ENCODE measurements at places on chromosomes 13 and 19. TPM values are rescaled to one million over a fixed set of nuclear protein-coding genes. Genes with fewer than 3 reads are reported as not detected.

Gene TGDS
- total RNA-seq = 19.0 TPM

Gene TBXA2R
- total RNA-seq = 0.31 TPM

Gene KLK10
- not detected for total RNA-seq

Gene KCNJ14
- total RNA-seq = 1.2 TPM

Gene ATP11A
- total RNA-seq = 38.7 TPM

GRCh38 chr19:4379383-4380253, 20.7 kb downstream of the SH3GL1 start:
- no peaks in the 10 kb centered on the region for H3K36me3 ChIP-seq
- peaks cover 58% of the 10 kb centered on the region for H3K4me1 ChIP-seq
- peak overlapping the region; percentile 74 for H3K4me3 ChIP-seq
- peak overlapping the region; percentile 92 for H3K27ac ChIP-seq
- peak; percentile 61 for DNase-seq
- no peaks in the 10 kb centered on the region for H3K27me3 ChIP-seq

- peak; percentile 52 for DNase-seq
- H3K36me3 ChIP-seq = peaks cover 44% of the 10 kb centered on the region
- H3K27ac ChIP-seq = no peak overlapping the region
- no peaks in the 10 kb centered on the region for H3K27me3 ChIP-seq
- peaks cover 8% of the 10 kb centered on the region for H3K4me1 ChIP-seq
Observed at GRCh38 chr19:17775245-17775927, 19.6 kb upstream of the B3GNT3 start.

- peak; percentile 76 for DNase-seq
- H3K27ac ChIP-seq = no peak overlapping the region
- peak overlapping the region; percentile 90 for H3K4me3 ChIP-seq
- H3K36me3 ChIP-seq = no peaks in the 10 kb centered on the region
- H3K27me3 ChIP-seq = no peaks in the 10 kb centered on the region
- peaks cover 28% of the 10 kb centered on the region for H3K4me1 ChIP-seq
Observed at GRCh38 chr13:46551410-46552302, 1.3 kb upstream of the LRCH1 start.

- no peak overlapping the region for H3K27ac ChIP-seq
- DNase-seq = peak; percentile 94
- H3K27me3 ChIP-seq = peaks cover 9% of the 10 kb centered on the region
Observed at GRCh38 chr19:1239796-1240737, 1.5 kb upstream of the ATP5F1D start.

- peaks cover 9% of the 10 kb centered on the region for H3K4me1 ChIP-seq
- H3K4me3 ChIP-seq = no peak overlapping the region
- H3K27ac ChIP-seq = no peak overlapping the region
- DNase-seq = no peak
- no peaks in the 10 kb centered on the region for H3K27me3 ChIP-seq
Observed at GRCh38 chr19:43455321-43456113, 9.9 kb downstream of the LYPD3 start.

DNA sequence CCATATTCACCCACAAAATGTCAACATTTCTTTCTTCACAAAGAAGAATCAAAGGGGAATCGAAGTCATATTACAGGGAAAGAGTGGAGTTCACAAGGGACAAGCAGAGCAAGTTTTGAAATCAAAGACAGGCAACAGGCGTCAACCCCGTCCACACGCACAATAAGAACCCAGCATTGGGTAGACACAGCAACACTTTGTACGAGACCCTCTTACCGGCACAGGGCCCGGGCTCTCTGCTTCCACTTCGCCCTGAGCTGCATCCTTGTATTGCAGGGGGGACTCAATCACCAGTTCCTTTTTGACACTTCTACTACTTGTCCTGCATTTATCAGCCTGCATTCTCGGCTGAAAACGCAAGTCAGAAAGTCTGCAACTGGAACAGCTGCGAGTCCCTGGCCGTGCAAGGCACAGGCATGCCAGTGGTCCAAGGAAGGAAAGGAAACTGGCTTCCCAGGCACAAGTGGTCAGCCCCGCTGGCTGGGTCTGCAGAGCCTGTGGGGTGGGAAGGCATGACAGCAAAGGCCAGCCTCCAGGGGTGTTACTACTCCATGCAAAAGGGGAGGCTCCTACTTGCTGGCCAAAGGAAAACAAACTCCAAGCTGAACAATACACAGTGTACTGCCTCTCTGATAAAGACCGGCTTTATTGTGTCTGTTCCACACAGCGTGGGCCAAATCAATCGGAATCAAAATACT, at the start of gene DOCK9:
DOCK9 (minus strand) TSS at position 497 of the 698 bp plus-strand sequence; CDS start at position 342, 155 bp downstream.
- no peak within 1 kb of the TSS for H3K4me3 ChIP-seq
- no peak for DNase-seq
- peaks cover 65% of the 10 kb centered on the region for H3K4me1 ChIP-seq

DNA sequence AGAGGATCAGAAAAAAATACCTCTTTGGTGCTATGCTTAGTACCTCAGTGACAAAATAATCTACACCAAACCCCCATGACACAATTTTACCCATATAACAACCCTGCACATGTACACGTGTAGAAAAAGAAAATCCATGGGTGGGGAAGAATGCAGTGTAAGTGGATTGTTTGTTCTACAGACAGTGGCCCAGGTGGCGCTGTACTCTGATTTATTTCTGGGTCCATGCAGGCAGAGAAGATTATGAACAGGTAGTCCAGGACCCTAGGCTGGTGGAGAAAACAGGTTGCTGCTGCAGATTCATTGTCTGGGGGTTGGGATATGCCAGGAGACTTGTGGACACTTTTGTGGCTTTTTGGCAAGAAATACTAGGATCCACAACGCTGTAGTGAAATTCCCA, 9.1 kb downstream of the ZNF100 start:
- no peaks in the 10 kb centered on the region for H3K27me3 ChIP-seq
- peaks cover 74% of the 10 kb centered on the region for H3K36me3 ChIP-seq
- H3K4me3 ChIP-seq = no peak overlapping the region
- DNase-seq = no peak
- H3K4me1 ChIP-seq = peaks cover 18% of the 10 kb centered on the region

GRCh38 chr19:34336781-34337271, 28.2 kb upstream of the GPI start:
- H3K27me3 ChIP-seq = no peaks in the 10 kb centered on the region
- H3K27ac ChIP-seq = no peak overlapping the region
- peaks cover 6% of the 10 kb centered on the region for H3K4me1 ChIP-seq
- peaks cover 6% of the 10 kb centered on the region for H3K36me3 ChIP-seq
- H3K4me3 ChIP-seq = no peak overlapping the region

- H3K36me3 ChIP-seq = no peaks in the 10 kb centered on the region
- H3K4me3 ChIP-seq = no peak overlapping the region
- no peaks in the 10 kb centered on the region for H3K4me1 ChIP-seq
- no peak overlapping the region for H3K27ac ChIP-seq
- DNase-seq = no peak
- no peaks in the 10 kb centered on the region for H3K27me3 ChIP-seq
Observed at GRCh38 chr13:107275945-107276614, 708.1 kb upstream of the ARGLU1 start.

GRCh38 chr19:1051791-1052190, 11.9 kb downstream of the ABCA7 start:
- no peak overlapping the region for H3K4me3 ChIP-seq
- peaks cover 4% of the 10 kb centered on the region for H3K4me1 ChIP-seq
- DNase-seq = no peak

DNA sequence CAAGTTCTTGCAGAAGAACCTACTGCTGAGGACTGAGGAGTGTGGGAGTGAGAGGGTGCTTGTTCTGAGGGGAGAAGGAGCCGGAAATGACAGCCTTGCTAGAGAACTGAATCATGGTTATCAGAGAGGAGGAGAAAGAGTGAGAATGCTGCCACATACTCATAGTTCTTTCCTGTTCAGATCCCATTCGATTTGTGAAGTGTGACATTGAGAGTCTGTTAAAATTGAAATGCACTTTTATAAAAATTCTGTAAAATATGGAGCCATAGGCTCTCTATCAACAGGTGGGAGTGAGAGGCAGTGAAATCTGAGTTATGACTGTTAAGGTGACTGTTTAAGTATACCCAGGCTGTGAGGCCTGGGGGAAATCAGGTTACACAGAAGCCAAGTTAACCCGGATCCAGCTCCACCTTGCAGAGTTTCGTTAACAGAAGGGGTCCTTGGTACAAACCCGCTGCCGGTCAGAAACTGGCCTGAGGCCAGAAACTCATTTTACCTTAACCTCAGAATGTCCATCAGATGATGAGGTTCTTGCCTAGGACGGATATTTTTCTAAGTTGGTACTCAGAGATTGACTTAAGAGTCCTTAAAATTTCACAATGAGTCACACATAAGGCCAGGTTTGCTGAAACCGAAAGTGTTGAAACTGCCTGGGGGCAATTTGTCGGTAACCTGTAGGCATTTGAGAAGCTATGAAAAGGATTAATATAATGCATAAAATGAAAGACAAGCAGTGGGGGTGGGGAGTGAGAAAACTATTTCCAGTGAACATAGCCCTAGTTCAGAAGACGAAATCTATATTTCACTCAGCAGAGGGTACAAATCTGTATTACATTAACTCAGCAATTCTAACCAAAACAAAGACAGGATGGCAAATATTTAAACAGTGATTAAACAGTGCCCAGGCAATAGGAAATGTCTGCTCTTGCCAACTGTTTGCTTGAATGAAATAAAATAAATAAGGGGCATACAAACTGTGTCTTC, 350.5 kb downstream of the KCNRG start:
- peaks cover 4% of the 10 kb centered on the region for H3K36me3 ChIP-seq
- H3K27me3 ChIP-seq = peaks cover 15% of the 10 kb centered on the region
- H3K4me1 ChIP-seq = peaks cover 53% of the 10 kb centered on the region

DNA sequence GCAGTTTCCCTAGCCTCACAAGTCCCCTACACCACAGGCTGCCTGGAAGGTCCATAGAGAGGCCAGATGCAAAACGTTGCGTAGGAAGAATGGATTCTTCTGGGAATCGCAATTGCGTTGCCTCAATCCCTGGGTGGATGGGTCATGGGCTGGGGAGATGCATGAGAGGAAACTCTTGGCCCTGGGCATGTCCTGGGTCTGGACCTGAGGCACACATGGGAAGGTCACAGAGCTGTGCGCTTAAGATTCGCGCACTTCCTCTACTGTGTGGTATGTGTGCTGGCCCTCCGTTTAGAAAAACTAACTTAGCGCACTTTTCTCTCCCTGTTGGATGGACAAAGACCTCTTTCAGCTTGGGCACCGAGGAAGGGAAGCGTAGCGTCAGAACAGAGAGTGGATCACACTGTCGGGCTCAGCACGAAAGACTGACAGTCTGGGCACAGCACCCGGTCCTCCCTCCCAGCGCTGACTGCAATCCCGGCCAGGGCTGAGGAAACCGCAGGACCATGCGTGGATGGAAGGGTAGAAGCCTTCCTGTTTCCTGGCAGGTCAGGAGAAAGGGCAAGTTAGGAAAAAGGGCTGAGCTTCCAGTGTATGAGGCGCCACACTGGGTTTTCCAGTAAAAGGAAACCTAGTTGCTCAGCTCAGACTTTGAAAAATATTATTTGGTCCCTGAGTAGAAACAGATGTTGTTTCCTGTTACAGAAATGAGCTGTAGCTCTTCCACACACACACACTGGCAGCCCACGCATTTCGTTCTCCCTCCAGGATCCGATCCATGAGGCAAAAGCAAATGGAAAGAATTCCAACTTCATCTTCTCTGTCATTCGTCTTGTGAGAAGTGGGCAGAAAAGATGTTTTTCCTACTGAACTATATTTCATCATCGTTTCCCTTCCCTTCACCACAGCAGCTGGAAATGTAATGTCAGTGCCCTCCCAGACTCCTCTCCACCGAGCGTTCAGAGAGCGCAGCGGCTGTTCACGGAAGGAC, 86.0 kb downstream of the ING1 start:
- H3K4me1 ChIP-seq = peaks cover 5% of the 10 kb centered on the region
- no peaks in the 10 kb centered on the region for H3K36me3 ChIP-seq
- no peak for DNase-seq

DNA sequence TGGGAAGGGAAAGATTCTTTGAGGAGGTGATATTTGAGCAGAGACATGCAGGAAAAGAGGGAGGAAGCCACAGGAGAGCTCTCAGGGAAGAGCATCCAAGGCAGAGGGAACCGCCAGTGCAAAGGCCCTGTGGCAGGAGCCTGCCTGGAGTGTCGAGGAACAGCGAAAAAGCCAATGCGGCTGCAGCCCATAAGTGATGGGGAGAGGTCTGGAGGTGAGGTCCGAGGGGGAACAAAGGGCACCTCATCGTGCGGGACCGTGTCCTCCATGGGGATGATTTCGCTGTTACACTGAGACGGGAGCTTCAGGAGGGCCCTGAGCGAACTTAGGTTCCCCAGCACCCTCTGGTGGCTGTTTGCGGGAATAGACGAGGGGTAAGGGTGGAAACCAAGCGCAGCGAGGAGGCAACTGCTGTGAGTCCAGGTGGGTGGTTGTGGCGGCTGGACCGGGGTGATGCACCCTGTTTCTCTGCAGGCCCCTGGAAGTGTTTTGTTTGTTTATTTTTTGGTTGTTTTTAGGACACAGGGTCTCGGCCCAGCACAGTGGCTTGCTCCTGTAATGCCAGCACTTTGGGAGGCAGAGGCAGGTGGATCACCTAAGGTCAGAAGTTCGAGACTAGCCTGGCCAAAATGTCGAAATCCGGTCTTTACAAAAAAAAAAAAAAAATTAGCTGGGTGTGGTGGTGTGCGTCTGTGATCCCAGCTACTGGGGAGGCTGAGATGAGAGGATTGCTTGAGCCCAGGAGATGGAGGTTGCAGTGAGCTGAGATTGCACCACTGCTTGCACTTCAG, 5.9 kb upstream of the EHD2 start:
- no peak overlapping the region for H3K27ac ChIP-seq
- peak; percentile 88 for DNase-seq
- H3K4me1 ChIP-seq = no peaks in the 10 kb centered on the region
- H3K27me3 ChIP-seq = peaks cover 6% of the 10 kb centered on the region

GRCh38 chr13:79482281-79482970, 1.5 kb downstream of the NDFIP2 start:
- DNase-seq = no peak
- H3K4me3 ChIP-seq = peak overlapping the region; percentile 90
- H3K27ac ChIP-seq = peak overlapping the region; percentile 98
- peaks cover 66% of the 10 kb centered on the region for H3K4me1 ChIP-seq

DNA sequence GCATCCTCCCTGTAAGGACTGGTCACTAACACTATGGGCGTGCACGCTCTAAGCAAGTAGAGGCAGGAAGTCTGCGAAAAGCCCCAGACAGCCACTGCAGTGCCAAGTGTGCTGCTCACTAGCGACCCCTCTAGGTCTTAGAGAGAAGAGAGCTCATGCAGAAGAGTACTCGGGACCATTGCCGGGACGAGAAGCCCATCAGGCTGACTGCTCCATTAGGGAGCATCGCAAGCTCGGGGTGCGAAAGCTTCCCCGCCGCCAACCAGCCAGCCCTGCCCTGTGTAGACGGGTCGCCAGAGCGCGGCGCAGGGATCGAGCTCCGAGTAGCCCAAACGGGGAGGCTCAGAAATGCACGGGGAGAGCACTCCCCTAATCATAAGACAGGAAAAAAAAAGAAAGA, 16.6 kb downstream of the POU4F1 start:
- DNase-seq = no peak
- H3K4me1 ChIP-seq = peaks cover 3% of the 10 kb centered on the region
- H3K27me3 ChIP-seq = peaks cover 53% of the 10 kb centered on the region

All from activated CD4-positive, alpha-beta memory T cell treated with anti-CD3 and anti-CD28 coated beads for 36 hours (primary cell).